Tracheal epithelial cell (primary cell): ENCODE measurements at places on chromosomes 7 and 10. TPM values are rescaled to one million over a fixed set of nuclear protein-coding genes. Genes with fewer than 3 reads are reported as not detected.

Gene GDF2
- total RNA-seq, result not detected in 2 replicates

Gene OR2F1
- not detected in 2 replicates for total RNA-seq

Gene HOXA1
- total RNA-seq, result 0.48 and 0.64 TPM in 2 replicates

Gene MCM10
- 0.43 and 3.9 TPM in 2 replicates for total RNA-seq

Gene CROT
- 7.5 and 13.0 TPM in 2 replicates for total RNA-seq

Gene TMEM229A
- not detected in 2 replicates for total RNA-seq

Gene LRRC4
- 1.7 TPM in 2 replicates for total RNA-seq

Gene ZFYVE27
- total RNA-seq, result 19.6 and 26.7 TPM in 2 replicates

Gene RARRES2
- 0.21 and 9.2 TPM in 2 replicates for total RNA-seq

Gene PTER
- total RNA-seq, result 21.7 and 26.4 TPM in 2 replicates

Gene DMBT1
- under 0.01 TPM in 1 of 2 replicates, not detected in the other for total RNA-seq

Gene RSPH10B
- under 0.01 TPM in 2 replicates for total RNA-seq

Gene ACTL6B
- total RNA-seq, result not detected in 2 replicates

Gene MTERF1
- 5.3 and 5.8 TPM in 2 replicates for total RNA-seq

Gene SPDYE8
- total RNA-seq, result not detected in 2 replicates

Gene SFTPD
- total RNA-seq, result under 0.01 and 1.3 TPM in 2 replicates

Gene SLIT1
- under 0.01 TPM in 1 of 2 replicates, not detected in the other for total RNA-seq

Gene ACSL5
- total RNA-seq, result under 0.01 and 2.7 TPM in 2 replicates

Gene SFTPA1
- not detected in 2 replicates for total RNA-seq

Gene PTPRE
- 17.3 and 23.4 TPM in 2 replicates for total RNA-seq

Gene MBL2
- total RNA-seq, result not detected in 2 replicates

Gene PNLIP
- total RNA-seq, result not detected in 2 replicates

Gene FOXL3
- total RNA-seq, result not detected in 2 replicates

Gene PROSER2
- total RNA-seq, result 27.5 and 39.5 TPM in 2 replicates
